Fibroblast of upper back skin (primary cell): ENCODE measurements at places on chromosomes 5 and 9.
A peak's percentile ranks its signal among the peaks of the same experiment; 100 is the strongest.

DNA sequence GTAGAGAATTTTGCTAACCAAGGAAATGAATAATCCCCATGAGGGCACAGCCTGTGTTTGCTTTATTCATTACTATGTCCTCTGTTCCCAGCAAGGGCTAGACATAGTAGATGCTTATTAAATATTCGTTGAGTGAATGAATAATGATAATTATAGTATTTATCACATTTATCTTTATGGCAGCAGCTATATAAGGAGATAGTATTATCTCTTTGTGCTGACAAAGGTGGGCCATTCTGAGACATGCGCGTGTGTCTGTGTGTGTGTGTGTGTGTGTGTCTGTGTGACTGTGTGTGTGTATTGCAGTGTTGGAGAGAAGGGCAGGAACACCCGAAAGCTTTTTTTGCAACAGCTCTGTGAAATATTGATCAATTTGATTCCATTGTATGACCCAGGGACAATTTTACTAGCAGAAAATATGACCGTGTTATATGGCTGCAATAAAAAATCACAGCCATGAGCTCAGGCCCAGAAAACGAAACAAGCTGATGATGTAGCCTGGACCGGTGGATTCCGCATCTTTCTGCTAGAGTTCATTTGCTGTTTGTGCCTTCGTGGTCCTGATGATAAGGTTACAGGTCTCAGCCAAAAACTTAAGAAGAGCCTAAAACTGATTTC lies 39.8 kb downstream of the ZNF618 start:
- no peak for DNase-seq

DNA sequence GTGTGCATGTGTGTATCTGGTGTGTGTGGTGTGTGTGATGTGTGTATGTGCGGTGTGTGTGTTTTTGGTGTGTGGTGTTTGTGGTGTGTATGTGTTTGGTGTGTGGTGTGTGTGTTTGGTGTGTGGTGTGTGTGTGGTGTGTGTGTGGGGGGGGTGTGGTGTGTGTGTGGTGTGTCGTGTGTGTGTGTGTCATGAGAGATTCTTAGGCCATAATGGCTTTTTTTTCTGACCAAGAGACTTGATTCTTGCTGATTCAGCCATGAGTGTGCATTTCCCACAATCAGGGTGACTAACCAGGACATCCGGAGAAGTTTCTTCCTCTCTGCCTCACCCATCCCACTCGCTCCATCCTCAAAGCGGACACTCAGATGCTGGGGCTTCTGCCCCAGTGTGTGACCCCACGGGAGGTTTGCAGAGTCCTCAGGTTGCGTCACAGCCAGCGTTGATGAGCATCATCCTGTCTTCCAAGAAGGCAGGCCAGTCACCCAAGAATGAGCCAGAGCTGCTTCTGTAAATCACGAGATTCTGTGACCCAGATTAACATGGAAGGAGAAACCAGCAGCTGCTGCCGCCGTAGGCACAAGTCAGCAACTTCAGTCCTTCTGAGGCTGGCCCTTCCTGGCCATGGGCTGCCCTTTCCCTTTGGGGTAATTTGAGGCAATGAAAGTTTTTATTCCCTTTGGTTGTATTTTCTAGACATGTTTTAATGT lies 12.5 kb upstream of the CTSL start:
- DNase-seq: peak; percentile 98

DNA sequence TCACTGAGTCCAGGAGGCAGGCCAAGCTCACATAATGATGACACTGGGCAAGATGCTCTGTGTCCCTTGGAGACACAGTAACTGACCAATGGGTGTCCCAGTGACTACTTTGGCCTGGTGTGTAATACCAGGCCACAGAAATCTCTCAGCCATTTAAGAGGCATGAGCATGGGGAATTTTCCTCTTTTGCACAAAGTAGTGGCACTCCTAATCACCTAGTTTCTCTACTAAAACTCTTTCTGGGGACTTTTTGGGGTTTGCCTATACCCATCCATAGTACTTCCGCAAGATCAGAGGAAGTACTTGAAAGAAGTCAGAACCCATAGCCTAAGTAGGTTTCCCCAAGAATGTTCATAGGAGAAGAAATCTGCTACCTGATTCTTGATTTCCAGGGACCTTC lies 161.9 kb downstream of the ARSB start:
- no peak for DNase-seq

- DNase-seq: peak; percentile 12
These were observed 28.8 kb upstream of the CDC23 start for GRCh38 chr5:138241688-138242571.

- no peak for DNase-seq
These were observed 228.9 kb downstream of the KIAA0825 start for GRCh38 chr5:94389515-94389899.

GRCh38 chr9:112093147-112093869 lies 81.8 kb downstream of the SUSD1 start:
- no peak for DNase-seq

GRCh38 chr9:133421615-133422542 lies at the start of gene ADAMTS13:
Gene ADAMTS13 (plus strand): TSS chr9:133422367. CDS start chr9:133422444, 77 bp downstream.
- no peak for DNase-seq

GRCh38 chr5:6714226-6715041 lies 1.2 kb downstream of the TENT4A start:
- no peak for DNase-seq

DNA sequence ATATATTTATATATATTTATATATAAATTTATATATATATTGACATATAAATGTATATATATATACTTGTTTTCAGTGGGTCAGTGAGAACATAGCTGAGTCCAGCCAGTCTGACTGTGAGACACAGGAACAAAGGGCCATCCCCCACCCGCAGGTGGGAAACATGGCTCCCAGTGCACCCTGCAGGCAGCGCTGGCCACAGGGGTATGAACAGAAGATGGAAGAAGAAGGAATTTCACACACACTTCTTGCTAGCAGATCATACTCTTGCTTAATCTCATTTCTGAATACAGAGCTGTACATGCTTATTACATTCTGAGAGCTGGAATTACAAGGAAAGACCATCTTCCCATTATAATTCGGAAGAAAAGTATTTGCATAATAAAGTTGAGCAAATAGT lies 595.4 kb downstream of the IRX1 start:
- DNase-seq: no peak

DNA sequence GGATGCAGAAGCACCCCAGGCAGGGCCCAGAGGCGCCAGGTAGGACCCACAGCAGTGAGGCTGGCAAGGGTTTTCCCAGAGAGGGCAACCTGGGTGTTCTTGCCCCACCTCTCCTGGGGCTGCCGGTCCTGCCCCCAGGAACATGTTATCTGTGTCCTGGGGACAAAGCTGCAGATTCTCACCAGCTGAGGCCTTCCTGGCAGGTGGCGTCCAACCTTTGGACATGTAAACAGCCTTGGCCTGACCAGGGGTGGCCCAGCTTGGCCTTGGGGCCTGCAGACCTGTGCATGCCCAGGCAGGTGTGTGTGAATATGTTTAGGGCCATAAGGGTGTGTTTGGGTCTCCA lies 101.8 kb upstream of the LARP1 start:
- DNase-seq: no peak

GRCh38 chr9:136399176-136400037 lies 563 bp downstream of the SNAPC4 start:
- no peak for DNase-seq
